ENCODE measurements at places on chromosomes 4 and X.
A peak's percentile ranks its signal among the peaks of the same experiment; 100 is the strongest.

GRCh38 chr4:105966051-105966450, 70.8 kb downstream of the NPNT start:
- no peak for DNase-seq

DNA sequence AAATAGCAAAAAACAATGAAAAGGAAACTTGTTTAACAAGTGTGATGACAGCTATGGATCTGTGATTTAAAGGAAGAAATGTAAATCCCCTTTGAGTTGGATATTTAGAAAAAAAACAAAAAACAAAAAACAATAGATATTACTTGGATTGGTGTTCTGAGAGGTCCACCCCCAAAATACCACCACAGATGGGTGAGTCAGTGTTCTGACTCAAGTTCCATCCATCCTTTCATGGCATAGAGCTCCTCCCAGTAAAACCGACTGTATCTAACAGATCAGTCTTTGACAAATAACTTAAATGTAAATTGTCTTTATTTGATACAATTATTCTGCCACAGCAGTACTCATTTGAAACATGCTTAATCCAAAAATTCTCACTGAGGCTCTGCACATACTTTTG, 27.4 kb downstream of the TMPRSS11B start:
- DNase-seq: no peak

GRCh38 chr4:89860971-89861370, 24.0 kb upstream of the SNCA start:
- DNase-seq: no peak

- DNase-seq: no peak
These were observed 148.9 kb upstream of the JADE1 start for GRCh38 chr4:128660361-128661215.

DNA sequence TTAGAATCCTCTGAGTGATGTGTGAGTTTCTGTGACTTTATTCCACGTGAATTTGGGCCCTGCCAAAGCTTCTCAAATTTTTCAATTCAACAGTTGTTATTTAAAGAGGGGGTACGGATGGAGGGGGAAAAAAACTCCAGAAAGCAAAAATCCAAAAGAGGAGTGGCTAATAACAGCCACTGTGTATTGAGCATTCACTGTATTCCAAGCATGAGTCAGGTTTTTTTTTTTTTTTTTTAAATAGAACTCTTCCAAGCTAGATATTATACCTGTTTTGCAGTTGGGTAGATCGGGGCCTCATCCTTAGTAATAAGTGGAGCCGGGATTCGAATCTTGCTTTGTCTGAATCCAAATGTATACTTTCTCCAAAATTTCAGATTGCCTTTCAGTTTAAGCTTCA, 6.4 kb upstream of the RHOH start:
- DNase-seq: no peak

GRCh38 chrX:148389629-148390028, 110.8 kb upstream of the AFF2 start:
- no peak for DNase-seq

DNA sequence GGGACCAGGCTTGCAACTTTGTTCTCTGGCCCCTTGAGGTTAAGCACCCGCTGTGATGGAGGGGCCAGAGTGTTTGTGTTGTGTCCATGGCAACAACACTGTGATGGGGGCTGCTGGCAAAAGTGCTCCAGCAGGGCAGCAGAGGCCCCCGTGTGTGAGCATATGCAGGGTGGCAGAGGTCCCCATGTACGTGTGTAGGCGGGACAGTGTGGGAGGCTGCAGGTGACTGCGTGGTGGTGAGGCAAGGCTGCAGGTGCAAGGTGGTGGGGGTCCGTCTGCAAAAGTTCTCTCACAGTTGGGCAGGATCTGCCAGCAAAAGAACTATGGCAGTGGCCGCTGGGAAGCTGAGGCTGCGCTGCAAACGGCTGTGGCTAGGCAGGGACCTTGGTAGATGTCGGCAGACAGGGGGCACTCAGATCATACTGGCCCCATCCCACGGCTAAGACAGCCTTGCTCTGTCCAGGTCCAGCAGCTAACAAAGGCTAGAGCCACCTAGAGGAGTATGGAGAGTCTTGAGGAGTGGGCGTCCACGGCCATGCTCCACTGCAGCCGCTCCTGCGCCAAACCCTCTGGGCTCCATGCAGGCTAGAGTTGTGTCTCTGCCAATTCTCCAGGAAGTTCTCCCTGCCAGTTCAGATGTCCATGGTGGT, 46.8 kb upstream of the PASD1 start:
- no peak for DNase-seq

GRCh38 chr4:36242629-36243354, 1.5 kb downstream of the ARAP2 start:
- no peak for DNase-seq

DNA sequence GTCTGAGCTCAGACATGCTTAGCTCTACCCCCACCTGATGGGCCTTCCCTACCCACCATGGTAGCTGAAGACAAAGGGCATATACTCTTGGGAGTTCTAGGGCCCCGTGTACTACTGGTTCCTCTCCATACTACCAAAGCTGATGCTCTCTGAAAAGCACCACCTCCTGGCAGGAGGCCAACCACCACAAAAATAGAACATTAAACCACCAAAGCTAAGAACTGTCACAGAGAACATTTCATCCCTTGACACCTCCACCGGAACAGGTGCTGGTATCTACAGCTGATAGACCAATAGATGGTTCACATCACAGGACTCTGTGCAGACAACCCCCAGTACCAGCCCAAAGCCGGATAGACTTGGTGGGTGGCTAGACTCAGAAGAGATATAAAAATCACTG, 13.4 kb downstream of the EDA2R start:
- DNase-seq: no peak

DNA sequence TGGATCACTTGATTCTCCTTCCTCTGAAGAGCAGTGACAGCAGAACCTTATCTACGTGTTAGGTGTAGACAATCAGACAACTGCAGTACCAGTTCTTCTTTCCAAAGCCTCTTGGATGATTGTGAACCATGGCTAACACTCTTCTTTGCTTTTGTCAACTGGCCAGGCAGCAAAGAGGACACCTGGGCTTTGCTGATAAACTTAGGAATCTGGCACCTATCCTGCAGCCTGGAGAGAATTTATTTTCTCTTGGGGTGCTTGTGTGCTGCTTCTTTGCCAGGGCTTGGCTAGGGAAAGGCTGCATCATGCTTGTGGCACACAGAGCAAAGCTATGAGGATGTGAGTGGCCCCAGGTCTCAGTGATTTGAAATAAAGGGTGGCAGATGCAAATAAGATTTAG, 77.4 kb downstream of the ANAPC4 start:
- no peak for DNase-seq

DNA sequence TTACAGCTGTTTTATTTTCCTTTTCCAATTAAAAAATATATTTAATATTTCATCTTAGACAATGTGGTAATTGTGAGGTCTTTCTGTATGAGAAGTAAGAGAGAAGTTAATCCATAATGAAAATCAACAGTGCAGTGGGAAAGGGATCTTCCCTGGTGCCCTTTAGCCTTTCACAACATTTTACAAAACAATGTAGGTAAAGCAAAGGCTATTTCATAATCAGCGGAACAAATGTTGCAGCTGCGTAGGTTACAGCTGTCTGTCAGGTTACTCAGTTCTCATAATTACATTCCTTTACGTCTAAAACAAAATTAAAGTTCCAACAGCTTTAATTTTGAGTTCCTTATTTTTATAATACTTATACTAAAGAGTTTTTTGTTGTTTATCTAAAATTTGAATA, 22.8 kb upstream of the VCX3A start:
- no peak for DNase-seq

- no peak for DNase-seq
These were observed 22.0 kb upstream of the NFXL1 start for GRCh38 chr4:47936336-47936735.

GRCh38 chr4:56469489-56470210, 2.2 kb downstream of the SRP72 start:
- no peak for DNase-seq

DNA sequence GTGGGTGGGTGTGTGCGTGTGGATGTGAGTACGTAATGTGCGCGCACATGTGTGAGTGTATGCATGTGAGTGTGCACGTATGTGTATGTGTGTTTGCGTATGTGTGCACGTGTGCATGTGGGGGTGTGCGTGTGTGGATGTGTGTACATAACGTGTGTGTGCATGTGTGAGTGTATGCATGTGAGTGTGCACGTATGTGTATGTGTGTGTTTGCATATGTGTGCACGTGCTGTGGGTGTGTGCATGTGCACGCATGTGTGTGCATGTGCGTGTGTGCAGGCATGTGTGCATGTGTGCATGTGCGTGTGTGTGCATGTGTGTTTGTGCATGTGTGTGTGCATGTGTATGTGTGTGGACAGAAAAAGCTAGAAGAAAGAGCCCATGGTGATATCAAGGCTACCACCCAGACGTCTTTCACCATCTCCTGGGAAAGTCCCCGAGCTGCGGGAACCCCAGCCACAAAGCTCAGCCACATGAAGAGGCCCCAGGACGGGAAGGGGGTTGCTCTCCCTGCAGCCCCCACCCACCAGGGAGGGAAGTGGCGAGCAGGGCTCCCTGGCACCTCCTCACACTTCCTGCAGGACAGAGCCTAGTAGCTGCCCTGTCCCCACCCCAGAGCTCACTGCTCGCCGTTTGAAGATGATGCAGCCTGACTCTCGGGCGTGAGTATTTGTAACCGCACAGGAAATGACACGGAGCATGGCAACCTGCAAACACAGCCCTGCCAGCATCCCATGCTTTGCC, 108.3 kb downstream of the DCTD start:
- DNase-seq: peak; percentile 57

- DNase-seq: no peak
These were observed 201.5 kb upstream of the GATB start for GRCh38 chr4:151962138-151962823.

DNA sequence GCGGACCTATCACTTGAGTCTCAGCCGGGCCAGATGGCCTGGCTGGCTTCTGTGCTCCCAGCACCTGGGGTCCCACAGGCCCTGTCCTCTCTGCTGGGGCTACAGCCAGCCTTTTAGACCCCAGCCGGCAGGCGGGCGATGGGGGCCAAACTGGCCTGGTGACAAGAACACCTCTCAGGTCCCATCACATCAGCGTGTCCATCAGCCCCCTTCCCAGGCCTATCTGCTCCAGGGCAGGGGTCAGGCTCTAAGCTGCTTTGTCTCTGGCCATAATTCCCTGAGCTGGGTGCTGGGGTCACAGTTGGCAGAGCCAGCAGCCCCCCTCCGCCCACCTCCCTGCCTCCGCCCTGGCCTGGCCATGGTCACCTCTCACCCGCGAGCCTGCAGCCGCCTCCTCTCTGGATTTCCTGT, 77.7 kb downstream of the PPP2R2C start:
- DNase-seq: no peak

- no peak for DNase-seq
These were observed 60.0 kb upstream of the AFAP1 start for GRCh38 chr4:7999695-8000094.

DNA sequence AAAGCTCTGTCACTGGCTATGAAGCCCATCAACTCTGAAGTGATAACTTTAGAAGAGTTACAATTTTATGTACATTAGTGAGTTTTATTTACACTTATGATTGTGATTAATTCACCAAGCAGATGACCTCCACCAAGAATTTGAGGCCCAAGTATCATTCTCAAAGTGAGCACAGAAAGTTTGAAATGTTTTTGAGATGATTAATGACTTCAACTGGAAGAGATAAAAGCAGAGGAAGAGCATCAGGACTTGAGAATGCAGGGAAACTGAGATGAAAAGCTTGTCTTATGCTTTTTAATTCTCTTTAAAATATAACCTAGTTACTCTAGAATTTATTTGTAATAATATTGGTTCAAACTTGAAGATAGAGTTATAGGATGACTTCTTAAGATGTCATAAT, 112.8 kb upstream of the H2AZ1 start:
- DNase-seq: no peak

DNA sequence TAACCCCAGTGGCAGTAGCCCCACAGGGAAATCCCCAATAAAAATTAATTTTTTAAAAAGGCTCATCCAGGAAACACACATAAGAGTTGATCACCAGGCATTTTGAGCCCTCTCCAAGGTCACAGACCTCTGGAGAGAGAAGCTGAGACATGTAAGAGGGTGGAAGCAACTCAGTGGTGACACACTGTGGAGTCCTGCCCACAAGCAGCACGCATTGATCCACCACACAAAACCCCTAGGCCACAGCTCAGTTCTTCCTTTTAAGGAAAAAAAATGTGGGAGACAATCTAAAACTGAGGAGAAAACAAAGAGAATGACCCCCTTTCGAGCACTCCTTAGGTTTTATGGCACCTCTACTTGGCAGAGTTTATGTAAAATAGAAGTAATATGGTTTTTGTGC, 71.7 kb upstream of the S100G start:
- no peak for DNase-seq

DNA sequence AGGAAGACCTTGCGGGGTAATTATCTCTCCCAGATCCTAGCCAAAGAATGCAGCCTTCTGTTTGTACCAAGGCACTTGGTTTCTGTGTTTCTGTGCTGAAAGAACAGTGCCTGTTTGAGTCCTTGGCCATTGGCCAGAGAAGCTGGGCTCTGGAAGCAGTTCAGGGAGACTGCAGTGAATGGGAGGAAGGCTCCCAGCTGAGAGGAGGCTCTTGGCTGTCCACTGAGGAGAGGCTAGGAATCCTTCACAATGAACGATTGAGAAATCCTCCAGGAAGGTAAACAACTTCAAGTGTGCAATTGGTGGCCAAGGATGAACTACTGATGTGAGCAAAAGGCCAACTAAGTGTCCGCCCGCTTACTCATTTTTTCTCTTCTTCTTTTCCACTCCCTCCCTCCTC, 61.3 kb downstream of the HS3ST1 start:
- DNase-seq: no peak

- no peak for DNase-seq
These were observed 7.9 kb upstream of the PPP3CA start for GRCh38 chr4:101355246-101355645.

DNA sequence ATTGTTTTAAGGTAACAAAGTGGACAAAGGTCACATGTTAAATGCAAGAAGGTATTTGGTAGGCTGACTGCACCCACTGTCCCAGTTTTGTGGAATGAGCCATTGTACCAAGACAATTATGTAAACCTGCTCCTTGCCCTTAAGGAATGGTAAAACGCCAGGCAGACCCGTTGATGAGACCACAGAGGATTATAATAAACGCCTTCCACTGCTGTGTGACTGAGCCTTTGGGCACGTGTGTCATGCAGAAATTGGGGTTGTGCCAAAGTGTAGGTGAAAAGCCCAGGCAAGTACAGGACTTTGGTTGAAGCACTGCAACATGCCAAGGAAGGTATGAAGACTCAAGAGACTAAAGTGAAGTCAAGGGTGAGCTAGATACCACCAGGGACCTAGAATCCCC, 59.7 kb downstream of the LRRC66 start:
- no peak for DNase-seq

- DNase-seq: no peak
These were observed 39.4 kb downstream of the PPP3CA start for GRCh38 chr4:101307899-101308298.

- no peak for DNase-seq
These were observed 125.7 kb upstream of the GABRG1 start for GRCh38 chr4:46249516-46249915.

DNA sequence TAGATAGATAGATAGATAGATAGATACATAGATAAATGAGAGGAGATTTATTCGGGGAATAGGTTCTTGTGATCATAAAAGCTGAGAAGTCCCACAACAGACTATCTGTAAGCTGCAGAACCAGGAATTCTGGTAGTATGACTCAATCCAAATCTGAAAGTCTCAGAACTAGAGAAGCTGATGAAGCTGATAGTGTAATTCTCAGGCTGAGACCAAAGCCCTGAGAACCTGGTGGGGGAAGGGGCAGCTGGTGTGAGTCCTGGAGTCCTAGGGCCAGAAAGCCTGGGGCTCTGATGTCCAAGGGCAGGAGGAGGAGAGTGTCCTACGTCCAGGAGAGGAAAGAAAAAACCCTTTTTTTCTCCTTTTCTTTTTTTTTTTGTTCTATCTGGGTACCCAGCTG, 8.0 kb upstream of the BANK1 start:
- no peak for DNase-seq

All from CD4-positive, alpha-beta T cell treated with Interleukin-6 at 100 ng/mL for 8 hours (primary cell).